T-helper 17 cell (primary cell): ENCODE measurements at places on chromosomes 13 and 19. TPM values are rescaled to one million over a fixed set of nuclear protein-coding genes. Genes with fewer than 3 reads are reported as not detected.

RUVBL2 gene
- total RNA-seq = 20.2 TPM

MCEMP1 gene
- total RNA-seq = 0.68 TPM

CBY2 gene
- not detected for total RNA-seq

FAM124A gene
- not detected for total RNA-seq

CGB1 gene
- not detected for total RNA-seq

AMH gene
- total RNA-seq = 0.50 TPM

FRY gene
- 68.8 TPM for total RNA-seq

ZNF649 gene
- 10.2 TPM for total RNA-seq

SYNE4 gene
- total RNA-seq = 2.0 TPM

CGB8 gene
- not detected for total RNA-seq

CFAP97D2 gene
- total RNA-seq = not detected

PNMA8A gene
- total RNA-seq = not detected

DNM2 gene
- 267 TPM for total RNA-seq

JSRP1 gene
- total RNA-seq = 1.0 TPM

DENND1C gene
- 105 TPM for total RNA-seq

KL gene
- total RNA-seq = not detected

ARL11 gene
- 0.22 TPM for total RNA-seq

SELENOV gene
- not detected for total RNA-seq

FUT1 gene
- total RNA-seq = 0.07 TPM

CASP14 gene
- total RNA-seq = not detected

HCST gene
- total RNA-seq = 73.7 TPM

CCDC70 gene
- not detected for total RNA-seq

ZNF91 gene
- total RNA-seq = 52.9 TPM

HSH2D gene
- 27.7 TPM for total RNA-seq

NUMBL gene
- 7.5 TPM for total RNA-seq

ALG11 gene
- 23.8 TPM for total RNA-seq

SIRT2 gene
- total RNA-seq = 68.7 TPM

PLPP2 gene
- 0.60 TPM for total RNA-seq

ZFP36 gene
- total RNA-seq = 1,318 TPM

CACNG8 gene
- total RNA-seq = 0.22 TPM

ELOF1 gene
- total RNA-seq = 40.6 TPM

MAP4K1 gene
- 298 TPM for total RNA-seq

PLIN5 gene
- not detected for total RNA-seq

MFSD12 gene
- total RNA-seq = 58.1 TPM

SWSAP1 gene
- 2.9 TPM for total RNA-seq

PTPRH gene
- total RNA-seq = not detected

ZNF763 gene
- 1.7 TPM for total RNA-seq

ZNF90 gene
- total RNA-seq = 4.0 TPM

KLK8 gene
- total RNA-seq = not detected

GFY gene
- total RNA-seq = not detected

NR2F6 gene
- total RNA-seq = 1.8 TPM

CYP2F1 gene
- 0.25 TPM for total RNA-seq

TM9SF2 gene
- total RNA-seq = 42.4 TPM

LILRA6 gene
- 2.4 TPM for total RNA-seq

CEACAM7 gene
- total RNA-seq = not detected

SHISA7 gene
- not detected for total RNA-seq

ZNF730 gene
- not detected for total RNA-seq

ZNF497 gene
- total RNA-seq = 1.6 TPM

MYH14 gene
- not detected for total RNA-seq

KASH5 gene
- total RNA-seq = not detected
